ENCODE measurements at places on chromosomes 12 and 14.

GRCh38 chr12:112590281-112590680 lies 171.5 kb downstream of the PTPN11 start:
- no peak for DNase-seq

DNA sequence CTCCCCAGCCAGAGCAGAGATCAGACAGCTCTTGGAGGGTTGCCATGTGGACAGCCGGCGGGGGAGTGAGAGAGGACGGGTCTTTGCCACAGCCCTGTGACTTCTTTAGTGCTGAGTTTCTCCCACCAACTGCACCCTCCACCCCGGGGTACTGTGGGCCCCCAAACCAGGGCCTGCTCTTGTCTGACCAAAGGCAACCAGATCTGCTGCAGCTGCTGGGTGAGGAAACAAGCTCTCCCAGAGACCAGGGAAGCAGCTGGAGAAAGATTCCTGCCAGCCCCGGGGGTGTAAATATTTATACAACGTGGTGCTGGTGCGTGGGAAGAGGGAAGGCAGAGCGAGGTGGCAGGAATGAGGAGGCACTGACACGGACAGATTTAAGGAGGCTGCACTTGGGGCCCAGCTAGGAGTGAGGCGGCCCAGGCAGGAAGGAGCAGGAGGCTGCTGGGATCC lies 14.3 kb upstream of the ZFP36L1 start:
- DNase-seq, result peak; percentile 73

GRCh38 chr12:111064982-111065381 lies 144.6 kb upstream of the MYL2 start:
- DNase-seq, result no peak

DNA sequence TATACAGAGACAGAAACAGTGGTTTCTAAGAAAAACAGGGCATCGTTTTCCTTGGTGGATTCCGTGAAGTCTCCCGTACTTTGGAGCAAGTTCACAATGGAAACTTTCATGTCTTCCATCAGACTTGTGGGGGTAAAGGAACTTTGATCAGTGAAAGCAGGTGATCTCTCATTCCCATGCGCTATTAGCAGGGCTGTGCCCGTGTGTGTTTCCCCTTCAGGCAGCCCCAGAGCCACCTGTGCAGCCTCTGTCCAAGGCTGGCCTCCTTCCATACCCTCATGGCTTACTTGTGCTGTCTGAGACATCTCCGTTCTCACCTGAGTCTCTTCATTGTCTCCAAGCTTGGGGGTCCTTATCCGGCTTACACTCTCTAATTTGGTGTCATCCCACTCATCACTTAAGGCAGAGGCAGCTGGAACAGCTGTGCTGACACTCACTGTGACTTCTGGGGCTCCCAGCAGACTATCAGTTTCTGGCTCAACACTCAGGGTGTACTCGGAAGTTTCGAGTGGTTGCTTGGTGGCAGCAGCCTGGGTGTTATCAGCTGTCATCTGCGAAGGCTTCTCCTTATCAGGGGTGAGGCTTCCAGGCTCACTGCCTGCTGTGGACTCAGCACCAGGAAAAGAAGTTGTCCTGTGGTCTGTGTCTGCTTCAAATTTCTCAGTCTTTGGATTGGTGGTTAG lies 13.8 kb downstream of the ARMH4 start:
- DNase-seq, result no peak

- DNase-seq, result peak; percentile 98
Measured at GRCh38 chr14:91149462-91149861, 35.6 kb downstream of the DGLUCY start.

GRCh38 chr14:61513986-61514830 lies 181.1 kb upstream of the HIF1A start:
- peak; percentile 50 for DNase-seq

GRCh38 chr12:79020106-79020505 lies 155.5 kb downstream of the SYT1 start:
- DNase-seq, result peak; percentile 4

DNA sequence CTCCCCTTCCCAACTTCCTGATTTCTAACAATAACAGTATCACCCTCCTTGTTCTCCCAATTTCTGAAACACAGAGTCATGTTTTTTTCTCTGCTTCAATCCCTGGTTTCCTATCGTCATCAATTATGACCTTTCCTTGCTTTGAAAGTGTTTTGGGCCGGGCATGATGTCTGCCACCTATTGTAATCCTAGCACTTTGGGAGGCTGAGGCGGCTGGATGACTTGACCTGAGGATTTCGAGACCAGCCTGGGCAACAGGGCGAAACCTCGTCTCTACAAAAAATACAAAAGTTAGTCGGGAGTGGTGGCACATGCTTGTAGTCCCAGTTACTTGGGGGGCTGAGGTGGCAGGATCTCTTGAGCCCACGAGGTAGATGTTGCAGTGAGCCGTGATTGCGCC lies 12.6 kb upstream of the GPR162 start:
- DNase-seq, result no peak

GRCh38 chr12:28350502-28350901 lies 160.2 kb downstream of the CCDC91 start:
- DNase-seq, result no peak

GRCh38 chr12:24591079-24591626 lies 357.7 kb downstream of the BCAT1 start:
- no peak for DNase-seq

GRCh38 chr12:119949145-119949544 lies 39.9 kb upstream of the BICDL1 start:
- DNase-seq, result no peak

GRCh38 chr14:103243764-103244737 lies 90.0 kb upstream of the EIF5 start:
- peak; percentile 10 for DNase-seq

DNA sequence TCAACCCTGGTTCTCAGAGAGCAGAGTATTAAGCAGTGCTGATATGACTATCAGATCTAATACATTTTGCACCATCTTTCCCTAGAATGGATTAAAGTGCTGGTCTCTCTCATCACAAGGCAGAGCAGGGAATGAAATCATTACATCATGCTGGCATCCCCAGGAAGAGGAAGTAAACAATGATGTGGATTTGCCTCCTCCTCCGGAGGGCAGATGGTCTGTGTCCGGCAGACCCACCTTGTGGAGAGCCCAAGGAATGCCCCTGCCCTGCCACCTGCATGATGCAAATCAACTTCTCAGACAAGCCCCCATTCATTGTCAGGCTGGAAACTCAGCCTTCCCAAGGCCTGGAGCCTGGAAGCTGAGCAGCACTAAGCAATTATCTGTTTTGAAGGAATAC lies 1149.1 kb downstream of the VRK1 start:
- DNase-seq, result no peak

- no peak for DNase-seq
Measured at GRCh38 chr14:52399104-52399503, 85.0 kb downstream of the PTGER2 start.

GRCh38 chr12:54132976-54133771 lies 55.6 kb downstream of the SMUG1 start:
- no peak for DNase-seq

- no peak for DNase-seq
Measured at GRCh38 chr12:79717006-79717405, 26.2 kb upstream of the PAWR start.

- DNase-seq, result no peak
Measured at GRCh38 chr12:271161-271560, 8.5 kb upstream of the SLC6A13 start.

DNA sequence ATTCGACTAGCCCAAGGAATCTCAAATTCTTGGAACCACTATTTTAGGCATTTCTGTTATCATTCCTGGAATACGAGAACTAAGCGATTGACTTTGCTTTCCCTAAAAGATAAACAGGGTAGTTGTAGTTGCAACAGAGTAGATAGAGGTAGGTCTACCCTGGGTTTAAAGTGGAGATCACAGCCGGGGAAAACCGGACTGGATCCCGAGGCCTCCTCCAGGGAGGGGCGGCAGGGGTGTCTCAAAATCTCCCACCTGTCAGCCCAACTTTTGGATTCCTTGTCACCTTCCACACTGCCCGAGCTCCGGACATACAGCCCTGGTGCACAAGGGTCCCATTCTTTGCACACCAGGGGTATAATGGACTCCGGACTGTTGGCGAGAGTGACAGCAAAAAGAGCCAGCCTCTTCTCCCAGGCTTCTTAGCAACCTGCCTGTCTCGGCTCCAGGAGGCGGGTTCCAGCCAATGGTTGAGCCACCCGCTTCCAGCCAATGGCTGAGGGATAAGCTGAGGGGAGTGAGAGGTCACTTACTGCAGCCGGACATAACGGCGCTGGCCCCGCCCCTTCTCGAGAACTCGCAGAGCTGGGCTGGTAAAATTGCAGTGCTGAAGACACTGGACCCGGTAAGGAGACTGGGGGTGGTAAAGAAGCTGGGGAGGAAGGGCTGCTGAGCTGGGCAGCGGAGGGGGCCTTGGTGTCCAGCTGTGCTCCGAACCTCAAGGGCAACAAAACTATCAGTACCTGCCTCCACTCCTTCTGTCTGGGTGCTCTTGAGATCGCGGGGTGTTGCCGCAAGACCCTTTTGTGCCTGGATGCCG lies at the start of gene SUOX:
Gene SUOX, plus strand, starts transcription at position 562 of the 820 bp plus-strand sequence. CDS start 4,946 bp downstream, outside the sequence.
- peak; percentile 94 for DNase-seq

DNA sequence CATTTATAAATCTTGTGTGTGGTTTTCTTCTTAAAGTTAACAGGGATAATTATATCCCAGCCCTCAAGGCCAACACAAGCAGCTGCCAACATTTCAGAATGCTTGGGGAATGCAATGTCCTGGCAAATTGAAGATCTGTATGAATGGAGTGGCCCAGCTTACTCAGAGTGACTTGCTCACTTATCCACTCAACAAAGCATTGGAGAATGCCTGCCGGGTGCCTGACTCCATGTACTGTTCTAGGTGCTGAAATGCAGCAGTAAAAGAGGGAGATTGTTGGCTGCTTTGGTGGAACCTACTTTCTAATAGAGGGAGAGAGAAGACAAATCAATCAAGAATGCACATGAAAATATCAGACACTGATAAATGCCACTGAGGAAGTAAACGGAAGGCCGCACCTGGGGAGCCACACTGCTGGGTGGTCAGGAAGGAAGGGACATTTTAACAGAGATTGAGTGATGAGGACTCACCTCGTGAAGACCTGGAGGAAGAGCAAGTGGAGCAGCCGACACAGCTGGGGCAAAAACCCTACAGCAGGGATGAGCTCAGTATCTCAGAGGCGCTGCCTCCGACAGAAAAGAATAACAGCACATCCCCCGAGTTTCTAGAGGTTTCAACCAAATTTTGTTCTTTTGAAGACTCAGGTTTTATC lies 61.2 kb upstream of the VASH1 start:
- no peak for DNase-seq

DNA sequence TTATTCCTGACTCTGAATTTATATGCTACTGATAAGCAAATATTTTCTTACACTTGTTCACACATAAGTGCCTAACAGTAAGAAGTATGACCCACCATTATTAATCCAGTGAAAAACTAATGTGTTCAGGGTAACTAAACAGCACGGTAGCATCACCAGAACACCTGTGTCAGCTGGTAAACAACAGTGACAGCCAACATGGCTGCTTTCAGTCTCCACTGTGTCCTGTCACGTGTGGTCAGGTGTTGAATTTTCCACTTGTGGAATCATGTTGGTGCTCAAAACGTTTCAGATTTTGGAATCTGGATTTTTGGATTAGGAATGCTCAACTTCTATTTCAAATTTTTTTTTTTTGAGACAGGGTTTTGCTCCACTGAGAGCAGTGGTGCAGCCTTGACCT lies 14.3 kb upstream of the ATP23 start:
- DNase-seq, result no peak

- DNase-seq, result peak; percentile 66
Measured at GRCh38 chr14:63852817-63853731, at the start of gene SYNE2. Gene SYNE2 (plus strand): TSS chr14:63853004. CDS start chr14:63909149, 56,145 bp downstream.

- DNase-seq, result peak; percentile 1
Measured at GRCh38 chr14:85280074-85280473, 249.9 kb upstream of the FLRT2 start.

GRCh38 chr14:56324856-56325699 lies 206.9 kb downstream of the PELI2 start:
- DNase-seq, result peak; percentile 91

DNA sequence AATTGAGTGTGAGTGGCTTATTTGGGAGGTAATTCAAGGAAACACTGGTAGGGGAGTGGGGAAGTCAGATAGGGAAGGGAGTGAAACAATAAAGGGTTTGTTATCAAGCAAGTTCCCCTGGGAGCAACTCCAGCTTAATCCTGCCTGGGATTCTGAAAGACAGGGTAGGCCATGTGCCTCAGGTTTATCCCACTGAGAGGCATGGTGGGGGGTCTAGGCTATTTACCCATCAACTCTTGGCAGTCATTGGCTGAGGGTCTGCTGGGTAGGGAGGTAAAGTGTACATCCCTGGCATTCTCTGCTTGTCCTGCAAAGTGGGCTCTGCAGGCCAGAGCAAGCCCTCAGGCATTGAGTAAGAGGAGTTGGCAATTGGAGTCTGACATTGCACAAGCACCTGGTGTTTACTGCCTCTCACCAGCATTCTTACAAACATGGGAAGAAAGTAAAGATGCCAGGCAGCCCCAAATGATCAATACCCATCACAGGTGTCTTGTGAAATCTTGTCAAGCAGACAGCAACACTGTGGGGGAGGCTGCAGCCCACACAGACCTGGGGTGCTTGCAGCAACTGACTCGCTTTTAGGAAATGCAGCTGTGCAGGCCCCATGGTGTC lies 169.3 kb downstream of the KTN1 start:
- DNase-seq, result peak; percentile 6

DNA sequence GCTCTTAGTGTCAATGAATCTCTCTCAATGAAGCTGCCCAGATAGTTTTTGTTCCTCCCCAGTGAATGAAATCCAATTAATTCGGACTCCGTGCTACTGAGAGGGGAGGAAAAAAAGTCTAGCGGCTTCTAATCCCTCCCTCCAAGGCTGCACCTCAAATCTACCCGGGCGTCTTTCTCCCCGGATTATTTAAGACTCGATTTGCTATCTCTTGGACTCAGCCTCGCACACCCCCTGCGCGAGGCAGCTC lies 134 bp downstream of the DUSP6 start:
- no peak for DNase-seq

- no peak for DNase-seq
Measured at GRCh38 chr12:109358154-109358869, 10.6 kb downstream of the MYO1H start.

GRCh38 chr14:91872011-91872501 lies 4.7 kb upstream of the TC2N start:
- DNase-seq, result no peak

DNA sequence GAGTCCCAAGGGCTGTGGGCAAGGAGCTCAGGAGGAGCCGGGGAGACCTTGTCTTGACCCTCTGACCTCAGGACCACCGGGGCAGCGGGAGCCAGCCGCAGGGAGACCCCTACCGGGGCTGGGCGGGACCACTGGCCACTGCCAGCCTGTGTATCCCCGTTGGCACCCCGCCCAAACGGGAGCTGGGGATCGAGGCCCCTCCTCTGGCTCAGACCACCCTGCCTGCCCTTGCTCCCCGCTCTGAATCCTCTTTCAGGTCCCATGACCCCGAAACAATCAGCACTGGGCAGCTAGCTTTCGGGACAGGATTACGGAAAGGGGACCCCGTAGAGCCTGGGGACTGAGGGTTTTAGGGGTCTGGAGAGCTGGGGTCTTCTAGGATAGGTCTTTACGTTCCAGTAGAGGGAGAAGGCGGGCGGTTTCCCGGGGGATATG lies 1.3 kb downstream of the GLI1 start:
- peak; percentile 17 for DNase-seq
